Dermis lymphatic vessel endothelial cell (primary cell): ENCODE measurements at places on chromosomes 7 and 10. TPM values are rescaled to one million over a fixed set of nuclear protein-coding genes. Genes with fewer than 3 reads are reported as not detected.

Gene DLX5
- total RNA-seq = not detected in 2 replicates

Gene GIMAP8
- 164 and 241 TPM in 2 replicates for total RNA-seq

Gene NRG3
- total RNA-seq = 10.6 and 15.2 TPM in 2 replicates

Gene GPR15LG
- not detected in 2 replicates for total RNA-seq

Gene CSTF2T
- 31.2 and 35.0 TPM in 2 replicates for total RNA-seq
